Suprapubic skin (tissue), 4 donors: ENCODE measurements at places on chromosomes 16 and 17.

DNA sequence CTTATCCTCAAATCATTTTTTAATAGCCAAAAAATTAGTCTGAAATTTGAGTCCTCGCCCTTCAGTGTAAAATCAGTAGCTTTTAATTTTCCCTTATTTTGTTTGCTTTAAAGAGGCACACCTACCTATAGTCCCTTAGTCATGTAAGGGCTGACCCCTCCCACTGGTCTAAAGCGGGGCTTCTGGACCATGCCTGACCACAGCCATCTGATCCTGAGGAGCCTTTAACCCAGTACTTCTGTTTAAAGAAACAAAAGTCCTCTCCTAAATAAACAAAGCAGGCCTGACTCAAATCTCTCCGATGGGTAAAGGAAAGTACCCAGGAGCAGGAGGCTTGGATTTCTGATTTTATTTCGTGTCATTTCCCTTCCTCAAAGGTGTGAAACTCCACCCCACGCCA, 92.0 kb upstream of the CCL2 start:
- DNase-seq = no peak

GRCh38 chr16:24286741-24287405, 30.7 kb downstream of the CACNG3 start:
- DNase-seq = no peak

DNA sequence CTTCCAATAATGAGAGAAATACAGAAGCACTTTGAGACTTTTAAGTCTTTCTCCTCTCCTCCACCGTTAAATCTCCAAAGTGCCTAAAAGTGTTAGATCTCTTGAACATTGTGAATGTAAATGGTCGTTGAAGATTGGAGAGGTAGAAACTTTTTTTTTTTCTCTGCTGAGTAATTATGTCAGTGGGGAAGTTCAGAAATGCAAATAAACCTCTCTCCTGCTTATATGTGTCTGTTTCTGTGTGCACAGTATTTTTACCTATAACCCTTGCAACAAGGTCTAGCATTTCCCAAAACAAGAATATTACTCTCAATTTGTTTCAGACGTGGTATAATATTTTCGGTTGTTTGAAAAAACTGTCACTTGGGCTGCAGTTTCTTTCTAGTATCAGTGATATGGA, 833.6 kb upstream of the CDH8 start:
- no peak for DNase-seq

DNA sequence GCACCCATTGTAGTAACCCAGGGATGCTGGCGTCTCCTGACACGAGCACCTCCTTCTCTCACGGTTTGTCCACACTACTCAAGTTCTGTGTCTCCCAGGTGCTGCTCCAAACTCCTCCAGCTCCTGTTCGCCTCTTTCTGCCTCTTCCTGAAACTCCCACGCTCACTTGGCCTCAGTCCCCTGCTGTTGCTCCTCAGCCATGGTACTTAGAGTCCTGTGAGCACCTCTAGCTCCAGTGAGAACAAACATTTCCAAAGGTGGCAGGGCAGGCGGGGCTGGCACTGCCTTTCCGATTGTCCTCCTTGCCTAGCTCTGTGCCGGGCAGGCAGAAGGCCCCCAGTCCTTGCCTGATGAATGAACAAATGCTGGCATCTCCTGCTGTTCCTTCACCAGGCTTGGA, 146.1 kb downstream of the SDK2 start:
- no peak for DNase-seq

DNA sequence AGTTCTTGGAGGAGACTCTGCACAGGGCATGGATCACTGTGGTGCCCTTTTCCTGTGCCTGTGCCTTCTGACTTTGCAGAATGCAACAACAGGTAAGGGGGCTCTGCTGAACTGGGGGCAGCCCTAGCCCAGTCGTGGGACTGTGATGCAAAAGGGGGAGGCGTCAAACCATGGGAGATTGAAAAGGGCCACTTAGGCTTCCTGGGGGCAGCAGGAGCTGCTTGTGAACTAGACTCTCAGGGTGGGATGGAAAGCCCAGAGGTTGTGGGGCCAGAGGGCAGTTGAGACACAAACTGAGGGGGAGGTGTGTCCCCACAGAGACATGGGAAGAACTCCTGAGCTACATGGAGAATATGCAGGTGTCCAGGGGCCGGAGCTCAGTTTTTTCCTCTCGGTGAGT, 19.6 kb downstream of the ADGRG5 start:
- no peak for DNase-seq

DNA sequence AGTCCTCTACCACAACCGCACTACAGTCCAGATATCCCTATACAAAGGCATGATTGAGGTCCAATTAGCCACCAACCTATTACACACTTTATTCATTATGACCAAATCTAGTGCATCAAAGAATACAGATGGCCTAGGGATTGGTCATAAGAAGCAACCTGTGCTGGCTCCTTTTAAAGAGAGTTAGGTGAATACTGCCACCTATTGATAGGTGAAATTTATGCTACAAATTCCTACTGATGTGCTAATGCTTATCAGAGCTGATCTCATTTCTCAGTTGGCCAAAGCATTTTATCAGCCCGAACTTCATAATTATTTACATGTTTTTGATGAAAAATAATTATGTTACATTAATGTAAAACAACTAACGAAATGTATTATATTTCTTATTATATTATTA, 166.3 kb downstream of the ANKFN1 start:
- DNase-seq = no peak
